ENCODE measurements at places on chromosomes 13 and 19.

DNA sequence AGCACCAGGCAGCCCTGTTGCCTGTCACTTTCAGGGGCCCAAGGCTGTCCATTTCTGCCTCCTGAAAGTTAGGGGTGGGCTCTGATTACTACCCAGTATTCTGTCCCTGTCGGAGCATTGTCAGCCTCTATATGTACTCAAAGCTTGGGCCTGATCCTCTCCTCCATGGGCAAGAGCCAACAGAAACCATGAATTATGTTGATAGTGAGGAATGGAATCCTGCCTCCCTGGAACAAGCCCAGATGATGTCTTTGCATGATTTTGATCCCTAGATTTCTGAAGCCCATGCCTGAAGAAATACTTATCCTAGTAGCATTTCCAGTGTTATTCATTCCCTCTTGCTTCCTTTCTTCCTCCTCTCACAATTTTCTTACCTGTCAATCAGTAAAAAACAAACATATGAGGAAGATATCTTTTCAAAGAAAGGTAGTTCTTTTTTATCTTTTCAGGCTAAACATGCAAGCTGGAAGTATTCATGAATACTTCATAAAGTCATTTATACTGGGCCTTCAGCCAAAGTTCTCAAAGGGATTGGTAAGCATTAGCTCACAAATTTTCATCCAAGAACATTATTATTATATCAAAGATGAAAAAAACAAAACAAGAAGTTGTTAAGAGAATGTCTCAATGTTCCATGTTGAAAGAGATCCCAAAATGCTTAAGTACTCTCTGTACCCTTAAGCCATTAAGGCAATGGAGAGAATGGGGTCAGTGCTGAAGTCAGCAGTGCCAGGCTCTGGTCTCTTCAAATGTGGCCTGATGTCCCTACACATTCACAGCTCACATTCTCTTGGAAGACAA is 171.7 kb downstream of the NHLRC3 start:
- DNase-seq = no peak

DNA sequence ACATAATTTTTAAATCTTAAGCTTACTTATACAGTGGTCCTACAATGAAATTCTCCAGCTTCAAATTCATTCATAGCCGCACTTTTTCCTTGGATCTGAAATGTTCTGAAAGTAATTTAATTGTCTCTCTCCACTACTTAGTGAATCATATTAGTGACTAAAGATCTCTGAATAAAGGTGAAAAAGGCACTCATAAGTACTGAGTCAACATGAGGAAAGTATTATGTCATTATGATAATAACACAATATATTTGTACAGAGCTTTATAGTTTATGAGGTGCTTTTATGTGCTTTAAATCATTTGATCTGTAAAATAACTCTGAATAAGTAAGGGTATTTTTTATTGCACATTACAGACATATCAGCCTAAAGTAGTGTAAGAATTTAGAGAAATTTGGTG is 628.2 kb upstream of the SLITRK5 start:
- DNase-seq = no peak

DNA sequence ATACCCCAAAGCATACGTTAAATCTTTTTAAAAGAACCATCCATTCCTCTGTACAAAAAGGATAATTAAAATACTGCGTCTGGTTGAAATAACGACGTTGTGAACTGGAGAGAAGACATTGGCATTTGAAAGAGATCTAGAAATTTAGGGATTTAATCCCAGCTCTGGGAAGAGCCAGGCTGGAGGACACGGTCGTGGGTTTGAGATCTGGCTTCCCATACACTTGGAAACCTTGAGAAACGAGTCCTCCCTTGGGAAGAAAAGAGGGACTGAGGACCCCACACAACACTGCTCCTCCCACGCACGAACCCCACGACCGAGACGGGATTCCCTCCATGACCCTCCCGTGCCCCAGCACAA is 625 bp downstream of the ZNF709 start:
- no peak for DNase-seq

- DNase-seq = no peak
These were observed 19.9 kb downstream of the ZNF574 start for GRCh38 chr19:42095814-42096230.

DNA sequence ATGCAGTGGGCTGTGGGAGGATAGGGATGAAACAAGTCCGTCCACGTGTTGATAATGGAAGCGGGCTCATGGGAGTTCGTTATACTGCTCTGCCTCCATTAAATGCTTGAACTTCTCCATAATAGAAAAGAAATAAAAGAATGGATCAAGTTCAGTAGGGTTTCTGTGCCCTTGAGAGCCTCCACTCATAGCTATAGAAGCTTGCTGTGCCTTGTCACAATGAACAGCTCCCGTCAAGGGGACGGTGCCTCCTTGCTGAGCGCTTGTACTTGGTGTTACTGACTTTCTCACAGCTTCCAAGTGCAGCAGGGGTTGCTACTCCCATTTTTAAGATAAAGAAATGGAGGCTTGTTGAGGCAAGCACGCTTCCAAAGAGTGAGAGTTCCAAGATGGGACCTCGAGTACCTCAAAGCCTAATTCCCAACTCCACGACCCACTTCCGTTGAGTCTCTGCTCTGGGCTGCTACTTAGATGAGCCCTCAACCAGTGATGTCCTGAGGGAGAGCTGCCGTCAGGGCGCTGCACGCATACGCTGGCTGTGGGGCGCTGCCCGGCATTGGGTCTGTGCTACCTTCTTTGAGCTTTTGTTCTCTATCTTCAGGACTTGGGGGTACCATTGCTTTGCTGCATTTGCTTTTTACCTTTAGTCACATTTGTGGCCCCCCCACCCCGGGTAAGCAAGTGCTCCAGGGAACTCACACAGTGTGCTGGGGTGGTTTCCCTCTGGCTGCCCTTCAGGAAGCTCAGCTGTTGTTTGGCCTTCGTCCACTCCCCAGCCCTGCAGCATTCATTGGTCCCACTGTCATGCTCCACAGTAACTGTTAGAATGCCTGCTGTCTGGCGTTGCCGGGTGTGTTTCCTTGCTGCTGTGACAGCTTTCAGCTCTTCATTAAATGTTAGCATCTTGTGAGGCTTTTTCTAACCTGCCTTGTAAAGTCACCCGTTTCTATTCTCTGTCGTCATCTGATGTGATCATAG is 9.5 kb downstream of the SNRNP70 start:
- no peak for DNase-seq

DNA sequence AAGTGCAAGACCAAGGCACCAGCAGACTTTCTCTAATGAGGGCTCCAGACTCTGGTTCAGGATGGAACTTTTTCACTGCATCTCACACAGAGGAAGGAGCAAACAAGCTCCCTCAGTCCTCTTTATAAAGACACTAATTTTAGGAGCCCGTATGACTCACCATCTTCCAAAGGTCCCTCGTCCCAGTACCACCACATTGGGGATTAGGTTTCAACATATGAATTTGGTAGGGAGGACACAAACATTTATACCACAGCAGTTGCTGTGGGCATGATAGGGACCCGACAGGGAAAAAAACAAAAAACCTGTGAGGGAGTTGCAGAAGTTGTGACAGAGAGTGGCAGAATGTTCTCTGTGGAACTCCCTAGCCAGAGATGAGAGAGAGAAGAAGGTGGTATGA is 6.5 kb upstream of the CNMD start:
- DNase-seq = no peak

DNA sequence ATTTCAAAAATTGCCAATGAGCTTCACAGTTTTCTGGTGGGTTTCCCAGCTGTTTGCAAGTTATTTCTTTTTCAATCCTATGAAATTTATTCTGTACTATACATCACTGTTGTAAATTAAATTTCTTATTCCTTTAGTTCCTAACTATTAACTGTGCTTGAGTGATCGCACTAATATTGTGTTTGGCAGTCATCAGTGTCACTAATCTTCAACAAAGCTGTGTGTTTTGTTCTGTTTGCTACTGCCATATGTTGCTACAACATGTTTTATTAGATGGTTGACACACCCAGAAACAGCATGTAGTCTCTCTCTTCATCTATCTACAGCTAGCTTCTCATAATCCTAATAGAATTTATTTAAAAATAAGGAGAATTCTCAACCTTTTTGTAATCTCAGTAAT is 453.6 kb upstream of the PRR20A start:
- no peak for DNase-seq

- no peak for DNase-seq
These were observed 38.8 kb downstream of the CHST8 start for GRCh38 chr19:33660410-33661124.

GRCh38 chr19:45766869-45767346 is 2.1 kb downstream of the SIX5 start:
- no peak for DNase-seq

DNA sequence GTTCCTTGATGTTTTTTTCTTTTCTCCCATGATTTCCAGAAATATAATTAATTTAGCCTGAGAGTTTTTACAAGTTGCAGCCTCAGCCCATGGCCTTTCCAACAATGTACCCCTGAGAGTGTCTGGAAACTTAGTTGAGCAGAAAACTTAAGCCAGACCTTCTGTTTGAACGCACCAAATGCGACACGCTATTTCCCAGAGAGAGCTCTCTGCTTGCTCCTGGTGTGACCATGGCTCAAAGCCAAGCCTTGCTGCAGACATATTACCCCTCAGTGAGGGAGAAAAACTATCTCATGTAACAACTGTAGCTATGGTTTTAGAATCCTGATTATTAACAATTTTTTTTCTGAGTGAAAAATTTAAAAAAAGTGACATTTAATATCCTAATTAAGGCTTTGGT is 1204.5 kb upstream of the SLC10A2 start:
- no peak for DNase-seq

DNA sequence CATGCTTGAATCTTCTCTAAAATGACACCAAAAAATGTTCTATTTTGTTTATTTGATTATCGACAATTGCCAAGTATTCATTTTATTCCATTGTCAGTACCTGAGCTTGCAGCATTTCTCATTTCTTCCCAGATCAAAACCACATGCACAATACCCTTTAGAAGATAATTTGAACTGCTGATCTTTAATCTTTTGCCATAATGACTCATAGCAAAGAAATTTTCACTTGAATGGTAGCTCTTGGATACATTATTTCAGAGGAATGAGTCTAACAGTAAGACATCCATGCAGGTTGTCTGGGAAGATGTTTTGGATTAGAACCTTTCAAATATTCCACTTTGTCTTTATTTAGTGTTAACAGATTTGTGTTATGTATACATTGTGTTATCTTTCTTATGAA is 42.0 kb upstream of the RXFP2 start:
- no peak for DNase-seq
